Mesenchymal stem cell (in vitro differentiated cells and primary cell): ENCODE measurements at places on chromosomes 6 and 20.

DNA sequence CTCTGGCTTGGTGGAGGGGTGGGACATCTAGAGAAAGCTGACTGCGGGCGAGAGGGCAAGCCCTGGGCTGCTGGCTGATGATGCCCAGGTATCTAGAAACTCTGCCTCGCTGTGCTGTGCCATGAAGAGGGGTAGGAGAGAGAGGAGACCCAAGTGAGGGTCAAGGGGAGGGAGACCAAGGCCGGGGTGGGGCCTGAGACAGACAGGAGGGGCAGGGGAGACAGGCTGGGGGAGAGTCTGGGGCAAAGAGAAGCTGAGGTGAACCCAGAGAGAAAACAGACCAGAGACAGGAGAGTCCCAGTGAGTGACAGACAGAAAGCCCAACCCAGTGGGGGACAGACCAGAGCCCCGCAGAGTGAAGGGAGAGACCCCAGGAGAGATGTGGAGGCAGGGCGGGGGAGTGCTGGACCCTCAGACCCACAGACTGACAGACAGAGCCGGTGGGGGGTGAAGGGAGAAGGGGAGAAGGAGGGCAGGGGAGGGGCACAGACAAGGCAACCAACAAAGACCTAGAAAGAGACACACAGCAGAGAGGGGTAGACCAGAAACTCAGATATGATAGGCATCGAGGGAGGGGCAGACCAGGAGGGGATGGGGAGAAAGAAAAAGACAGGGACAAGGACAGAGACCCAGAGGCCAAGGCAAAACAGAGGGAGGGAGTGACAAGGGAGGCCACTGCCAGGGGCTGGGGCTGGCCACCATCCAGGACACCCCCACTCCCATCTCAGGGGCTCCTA is 5.9 kb downstream of the TEAD3 start:
- peak overlapping the region; percentile 87 for H3K27ac ChIP-seq
- peaks cover 83% of the 10 kb centered on the region for H3K4me1 ChIP-seq
- no peak for DNase-seq
- H3K4me3 ChIP-seq: no peak overlapping the region

- peaks cover 5% of the 10 kb centered on the region for H3K4me1 ChIP-seq
- peaks cover 12% of the 10 kb centered on the region for H3K36me3 ChIP-seq
- peaks cover 31% of the 10 kb centered on the region for H3K27me3 ChIP-seq
- DNase-seq: peak; percentile 24
- no peak overlapping the region for H3K27ac ChIP-seq
Observed at GRCh38 chr20:46739431-46740213, 30.2 kb downstream of the SLC2A10 start.

DNA sequence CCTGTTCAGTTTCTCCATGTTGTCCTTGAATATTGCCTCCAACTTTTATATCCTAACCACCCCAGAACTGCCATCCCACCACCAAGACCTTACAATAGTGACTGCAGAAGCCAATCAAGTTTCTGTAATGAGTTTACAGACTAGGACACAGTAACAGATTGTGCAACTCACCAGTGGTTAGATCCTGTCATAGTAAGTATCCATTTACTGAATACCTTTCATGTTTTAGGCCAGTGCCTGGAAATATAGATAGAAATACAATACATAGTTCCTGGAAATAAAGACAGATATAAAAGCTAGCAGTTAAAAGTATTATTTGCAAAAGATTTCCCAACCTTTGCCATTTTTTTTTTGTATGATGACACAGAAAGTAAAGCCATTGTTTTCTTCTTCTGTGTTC is 471.8 kb upstream of the BTBD3 start:
- H3K4me3 ChIP-seq: no peak overlapping the region
- DNase-seq: no peak
- no peaks in the 10 kb centered on the region for H3K4me1 ChIP-seq
- no peaks in the 10 kb centered on the region for H3K27me3 ChIP-seq
- no peak overlapping the region for H3K27ac ChIP-seq
- no peaks in the 10 kb centered on the region for H3K36me3 ChIP-seq

DNA sequence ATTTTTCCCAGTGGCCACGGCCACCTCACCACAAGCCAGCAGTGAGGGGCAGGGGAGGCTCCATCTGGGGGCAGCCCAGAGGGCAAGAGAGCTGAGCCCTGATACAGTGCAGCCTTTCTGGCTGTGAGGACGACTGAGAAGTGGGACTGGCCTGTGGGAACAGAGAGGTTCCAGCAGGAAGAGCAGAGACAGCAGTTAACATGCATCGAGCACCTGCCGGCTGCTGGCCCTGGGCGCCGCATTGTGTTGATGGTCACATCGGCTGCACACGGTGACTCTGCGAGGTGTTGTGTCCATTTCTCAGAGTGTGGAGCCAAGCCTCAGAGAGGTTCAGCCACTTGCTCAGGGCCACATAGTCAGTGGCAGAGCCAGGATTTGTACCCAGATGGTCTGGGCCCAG is 9.8 kb downstream of the FOXS1 start:
- peak overlapping the region; percentile 47 for H3K27ac ChIP-seq
- no peak overlapping the region for H3K4me3 ChIP-seq
- no peak for DNase-seq
- peaks cover 73% of the 10 kb centered on the region for H3K27me3 ChIP-seq

DNA sequence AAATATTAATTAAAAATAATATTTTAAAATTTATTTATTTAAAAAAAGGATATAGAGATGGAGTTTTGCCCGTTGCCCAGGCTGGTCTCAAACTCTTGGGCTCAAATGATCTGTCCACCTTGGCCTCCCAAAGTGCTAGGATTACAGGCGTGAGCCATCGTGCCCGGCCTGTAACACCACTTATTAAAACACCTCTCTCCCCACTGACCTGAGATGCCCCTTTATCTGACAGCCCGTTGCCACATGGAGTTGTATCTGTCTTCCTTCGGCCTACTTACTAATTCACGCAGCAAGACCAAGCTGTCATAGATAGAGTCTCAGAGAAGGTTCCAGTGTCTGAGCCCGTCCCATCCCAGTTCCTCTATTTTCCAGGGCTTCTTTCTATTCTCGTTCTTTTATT is 30.7 kb downstream of the KIF25 start:
- peaks cover 6% of the 10 kb centered on the region for H3K4me1 ChIP-seq
- H3K27ac ChIP-seq: no peak overlapping the region
- H3K4me3 ChIP-seq: no peak overlapping the region

DNA sequence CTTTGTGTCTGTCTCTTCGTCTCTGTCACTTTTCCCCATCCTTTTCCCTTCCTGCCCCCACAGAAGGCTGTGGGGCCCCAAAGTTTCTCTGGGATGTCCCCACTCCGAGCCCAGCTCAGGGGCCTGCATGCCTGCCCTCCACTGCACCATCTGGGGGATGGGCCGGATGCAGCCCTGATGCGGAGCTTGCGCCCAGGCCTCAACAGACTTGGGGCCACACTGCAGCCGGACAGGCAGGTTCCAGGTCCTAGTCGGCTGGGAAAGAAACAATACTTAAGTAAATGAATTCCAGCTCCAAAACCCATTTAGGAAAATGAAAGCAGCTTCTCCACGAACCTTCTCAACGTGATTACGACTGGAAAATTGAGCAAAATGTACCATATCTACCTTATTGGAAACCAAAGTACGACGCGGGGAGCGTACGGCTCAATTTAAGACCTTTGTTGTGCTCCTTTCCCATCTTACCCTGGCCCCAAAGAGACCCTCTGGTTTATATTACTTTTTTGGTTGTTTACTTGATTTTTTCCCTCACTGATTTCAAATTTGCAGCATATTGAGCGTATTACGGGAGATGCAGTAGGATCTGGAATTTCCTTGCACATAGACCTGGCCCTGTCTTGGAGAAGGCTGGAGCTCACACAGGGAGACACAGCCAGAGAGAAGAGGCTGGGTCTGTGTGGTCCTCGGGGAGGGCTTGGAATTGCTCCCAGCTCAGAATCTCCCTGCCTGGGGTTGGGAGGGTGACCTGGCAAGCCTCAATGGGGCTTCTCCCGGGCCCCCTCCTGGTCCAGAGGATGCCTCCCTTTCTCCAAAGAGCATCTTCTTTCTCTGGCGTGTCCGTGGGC is 8.0 kb downstream of the FOXC1 start:
- no peak overlapping the region for H3K27ac ChIP-seq
- H3K36me3 ChIP-seq: peaks cover 30% of the 10 kb centered on the region
- no peak for DNase-seq
- peaks cover 25% of the 10 kb centered on the region for H3K4me1 ChIP-seq
- no peak overlapping the region for H3K4me3 ChIP-seq

- peak; percentile 65 for DNase-seq
- H3K27ac ChIP-seq: no peak overlapping the region
- no peaks in the 10 kb centered on the region for H3K27me3 ChIP-seq
- H3K4me3 ChIP-seq: no peak overlapping the region
Observed at GRCh38 chr6:155185544-155185943, 78.3 kb upstream of the CLDN20 start.

GRCh38 chr6:90393232-90393884 is 96.7 kb upstream of the BACH2 start:
- H3K27ac ChIP-seq: no peak overlapping the region
- H3K4me1 ChIP-seq: no peaks in the 10 kb centered on the region
- no peak overlapping the region for H3K4me3 ChIP-seq
- DNase-seq: peak; percentile 65

DNA sequence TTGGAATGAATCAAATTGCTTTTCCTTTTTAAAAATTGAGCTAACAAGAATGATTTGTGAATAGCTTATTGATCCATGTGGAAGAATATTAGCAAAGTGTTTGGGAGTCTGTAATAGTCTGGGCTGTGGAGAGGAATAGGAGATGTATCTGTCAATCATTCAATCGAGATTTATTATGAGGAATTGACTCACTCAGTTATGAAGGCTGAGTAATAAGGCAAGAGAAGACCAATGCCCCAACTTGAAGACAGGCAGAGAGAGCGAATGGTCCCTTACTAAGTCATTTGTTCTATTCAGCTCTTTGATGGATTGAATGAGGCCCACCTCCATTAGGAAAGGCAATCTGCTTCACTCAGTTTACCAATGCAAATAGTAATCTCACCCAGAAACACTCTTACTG is 403.0 kb downstream of the CD83 start:
- no peaks in the 10 kb centered on the region for H3K27me3 ChIP-seq
- H3K36me3 ChIP-seq: no peaks in the 10 kb centered on the region

DNA sequence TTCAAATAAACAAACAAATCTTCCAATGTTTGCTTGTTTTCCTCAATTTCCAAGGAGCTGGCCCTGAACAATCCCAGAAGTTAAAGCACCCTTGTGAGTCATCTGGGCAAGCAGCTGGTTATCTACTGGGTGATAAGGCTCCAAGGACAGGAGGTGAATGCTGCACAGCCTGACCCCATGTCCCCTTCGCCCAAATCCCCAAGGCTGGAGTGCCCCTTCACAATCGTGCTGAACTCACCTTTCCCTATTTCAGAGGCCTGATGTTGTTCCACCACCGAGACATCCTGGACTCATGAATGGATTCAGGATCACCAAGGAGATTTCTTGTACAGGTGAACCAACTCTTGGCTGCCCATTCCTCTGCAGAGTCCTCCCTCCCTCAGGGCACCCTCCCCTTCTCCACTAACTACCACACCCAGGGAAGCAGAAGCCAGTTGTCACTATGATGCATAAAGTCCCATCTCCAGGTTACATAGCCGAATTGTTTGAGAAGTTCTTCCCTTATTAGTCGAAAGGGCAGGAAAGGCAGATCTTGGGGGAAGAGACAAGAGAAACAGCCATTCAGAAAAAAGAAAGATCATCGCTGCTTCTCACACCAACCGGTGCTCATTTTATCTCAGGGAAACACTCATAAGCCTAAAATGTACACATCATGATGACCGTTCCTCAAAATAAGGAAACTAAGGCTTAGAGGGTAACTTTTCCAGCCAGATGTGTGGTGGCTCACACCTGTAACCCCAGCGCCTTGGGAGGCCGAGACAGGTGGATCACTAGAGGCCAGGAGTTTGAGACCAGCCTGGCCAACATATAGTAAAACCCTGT is 138.8 kb upstream of the RREB1 start:
- H3K27me3 ChIP-seq: no peaks in the 10 kb centered on the region
- DNase-seq: peak; percentile 3
- H3K4me1 ChIP-seq: peaks cover 6% of the 10 kb centered on the region

DNA sequence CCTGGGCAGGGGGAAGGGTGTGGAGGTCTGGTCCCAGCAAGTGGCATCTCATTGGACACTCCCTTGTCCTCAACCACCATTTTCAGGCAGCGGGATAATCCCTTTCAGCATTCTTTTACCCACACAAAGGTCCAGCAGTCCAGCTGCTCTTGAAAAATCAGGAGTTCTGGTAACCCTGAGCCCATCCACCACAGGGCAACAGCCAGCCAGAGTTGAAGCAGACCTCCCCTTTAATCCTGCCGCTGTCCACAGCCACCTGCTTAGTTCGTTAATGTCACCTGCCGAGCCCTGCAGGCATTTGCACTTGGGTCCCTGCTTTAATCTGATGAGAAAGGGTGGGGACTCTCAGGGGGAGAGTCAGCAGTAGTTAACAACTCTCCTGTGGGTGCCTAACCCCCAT is 11.1 kb downstream of the TMEM74B start:
- H3K36me3 ChIP-seq: peaks cover 43% of the 10 kb centered on the region
- DNase-seq: no peak
- no peak overlapping the region for H3K4me3 ChIP-seq
- no peak overlapping the region for H3K27ac ChIP-seq
- no peaks in the 10 kb centered on the region for H3K27me3 ChIP-seq

DNA sequence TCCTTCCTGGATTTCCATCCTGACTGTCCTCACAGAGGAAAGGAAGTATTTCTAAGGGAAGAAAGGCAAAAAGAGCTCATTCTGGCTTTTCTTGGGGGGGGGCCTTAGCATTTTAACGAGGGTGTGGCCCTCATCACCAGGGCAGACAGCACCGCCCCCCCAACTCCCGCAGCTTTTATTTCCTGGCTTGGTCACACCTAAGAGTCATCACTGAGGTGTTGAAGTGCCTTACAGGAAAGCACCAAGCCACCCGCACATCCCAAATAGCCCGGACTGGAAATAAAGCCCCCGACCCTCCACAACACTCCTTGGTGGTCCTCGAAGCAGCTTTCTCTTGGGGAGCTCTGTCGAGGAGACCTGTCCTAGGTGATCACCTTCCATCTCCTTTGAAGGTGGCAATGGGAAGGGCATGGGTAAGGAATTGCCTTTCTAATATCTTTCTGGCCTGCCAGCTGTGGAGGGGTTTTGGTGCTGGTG is 1.3 kb downstream of the PTK7 start:
- peaks cover 33% of the 10 kb centered on the region for H3K4me1 ChIP-seq
- no peaks in the 10 kb centered on the region for H3K27me3 ChIP-seq
- H3K36me3 ChIP-seq: peaks cover 18% of the 10 kb centered on the region
- peak overlapping the region; percentile 85 for H3K27ac ChIP-seq
- DNase-seq: no peak
- peak overlapping the region; percentile 95 for H3K4me3 ChIP-seq

GRCh38 chr20:64277571-64278316 is 22.2 kb downstream of the PCMTD2 start:
- H3K27me3 ChIP-seq: peaks cover 2% of the 10 kb centered on the region
- H3K27ac ChIP-seq: no peak overlapping the region
- H3K4me1 ChIP-seq: no peaks in the 10 kb centered on the region
- H3K4me3 ChIP-seq: no peak overlapping the region

GRCh38 chr20:44829688-44830087 is 19.3 kb upstream of the RIMS4 start:
- no peak overlapping the region for H3K27ac ChIP-seq
- no peak overlapping the region for H3K4me3 ChIP-seq
- H3K36me3 ChIP-seq: no peaks in the 10 kb centered on the region
- peaks cover 42% of the 10 kb centered on the region for H3K27me3 ChIP-seq
